ENCODE measurements at places on chromosomes 3 and 15. TPM values are rescaled to one million over a fixed set of nuclear protein-coding genes. Genes with fewer than 3 reads are reported as not detected.

- H3K4me3 ChIP-seq: no peak overlapping the region
- H3K27ac ChIP-seq: no peak overlapping the region
- no peaks in the 10 kb centered on the region for H3K4me1 ChIP-seq
- no peaks in the 10 kb centered on the region for H3K36me3 ChIP-seq
- DNase-seq: no peak
These were observed 15.1 kb upstream of the ARID3B start for GRCh38 chr15:74525945-74526344.

GRCh38 chr3:139916271-139916670, 18.7 kb upstream of the CLSTN2 start:
- no peak overlapping the region for H3K4me3 ChIP-seq
- no peaks in the 10 kb centered on the region for H3K36me3 ChIP-seq
- no peak overlapping the region for H3K27ac ChIP-seq
- no peaks in the 10 kb centered on the region for H3K4me1 ChIP-seq

DNA sequence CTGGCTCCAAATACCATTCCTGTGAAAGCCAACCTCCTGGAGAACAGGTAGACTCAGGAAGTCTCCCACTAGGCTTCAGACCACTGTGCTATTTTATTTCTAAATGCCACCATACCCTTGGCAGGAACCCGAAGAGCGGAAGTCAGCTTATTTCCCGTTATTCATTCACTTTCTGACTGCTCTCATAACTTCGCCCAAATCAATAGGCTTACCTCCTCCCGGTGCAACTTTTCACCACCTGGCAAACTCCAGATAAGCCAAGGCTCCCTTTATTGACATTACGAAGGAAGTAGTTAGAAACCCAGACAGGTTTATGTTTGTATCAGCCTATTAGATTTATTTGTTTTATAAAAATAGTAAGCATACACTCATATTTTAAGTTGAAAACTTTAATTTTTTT, 3.3 kb upstream of the CCDC54 start:
- no peak overlapping the region for H3K4me3 ChIP-seq
- H3K27ac ChIP-seq: no peak overlapping the region
- H3K4me1 ChIP-seq: no peaks in the 10 kb centered on the region
- no peak for DNase-seq
- no peaks in the 10 kb centered on the region for H3K27me3 ChIP-seq

GRCh38 chr3:165011557-165011956, 66.7 kb downstream of the SI start:
- H3K36me3 ChIP-seq: no peaks in the 10 kb centered on the region
- no peaks in the 10 kb centered on the region for H3K4me1 ChIP-seq
- DNase-seq: no peak
- no peaks in the 10 kb centered on the region for H3K27me3 ChIP-seq
- no peak overlapping the region for H3K4me3 ChIP-seq
- H3K27ac ChIP-seq: no peak overlapping the region

DNA sequence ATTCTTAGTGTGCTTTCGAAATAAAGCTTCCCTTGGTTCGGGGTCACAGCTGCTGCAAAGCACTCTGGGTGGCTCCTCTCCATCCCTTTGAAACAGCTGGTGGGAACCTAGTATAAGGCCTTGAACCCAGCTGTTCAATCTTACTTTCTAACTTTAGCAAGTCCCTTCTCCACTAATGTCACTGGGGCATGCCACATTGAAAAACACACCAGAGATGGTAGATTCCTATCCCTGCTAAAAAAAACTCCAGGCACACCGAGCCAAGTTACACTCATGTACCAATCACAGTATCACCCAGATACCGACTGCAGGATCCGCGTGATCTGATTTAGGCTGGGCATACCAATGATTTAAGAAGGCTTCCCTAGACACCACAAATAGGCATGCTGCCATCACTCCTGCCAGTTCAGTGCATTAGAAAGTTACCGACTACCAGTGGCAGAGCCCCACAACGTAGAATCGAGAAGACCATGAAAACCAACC, 65.0 kb downstream of the WWTR1 start:
- peaks cover 3% of the 10 kb centered on the region for H3K4me1 ChIP-seq
- H3K27ac ChIP-seq: peak overlapping the region; percentile 42
- H3K4me3 ChIP-seq: no peak overlapping the region
- peak; percentile 72 for DNase-seq

- no peak overlapping the region for H3K4me3 ChIP-seq
- no peaks in the 10 kb centered on the region for H3K36me3 ChIP-seq
- no peaks in the 10 kb centered on the region for H3K27me3 ChIP-seq
- no peaks in the 10 kb centered on the region for H3K4me1 ChIP-seq
These were observed 22.6 kb downstream of the GUCA1C start for GRCh38 chr3:108931035-108931434.

GABRR3 gene
- polyA plus RNA-seq: not detected

NPAP1 gene
- 0.80 TPM for polyA plus RNA-seq

All from spinal cord (tissue), 10 donors.